Ovary (tissue), 10 donors: ENCODE measurements at places on chromosomes 7 and 10.

DNA sequence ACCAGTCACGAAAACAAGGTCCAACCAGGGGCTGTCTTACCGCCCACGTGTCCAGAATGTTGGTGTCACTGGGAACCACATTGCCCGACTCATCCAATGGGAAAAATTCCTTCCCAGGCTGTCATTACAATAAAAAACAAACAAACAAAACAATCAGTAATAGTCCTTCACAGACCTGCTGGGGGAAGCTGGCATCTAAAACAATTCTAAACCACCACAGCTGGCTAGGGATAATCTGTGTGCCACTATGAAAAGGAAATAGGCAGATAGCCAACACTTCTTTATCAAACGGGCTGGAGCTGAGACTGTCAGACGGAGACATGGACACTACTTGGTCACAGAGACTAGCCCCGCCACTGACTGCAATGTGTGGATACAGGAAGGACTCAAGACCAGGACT lies 9.2 kb downstream of the AKR1B1 start:
- DNase-seq: no peak
- H3K27me3 ChIP-seq: no peaks in the 10 kb centered on the region
- H3K4me3 ChIP-seq: no peak overlapping the region
- no peak overlapping the region for H3K27ac ChIP-seq
- H3K4me1 ChIP-seq: peaks cover 4% of the 10 kb centered on the region

GRCh38 chr7:2018569-2019460 lies 213.9 kb downstream of the MAD1L1 start:
- peak; percentile 44 for DNase-seq
- no peak overlapping the region for H3K4me3 ChIP-seq
- peaks cover 11% of the 10 kb centered on the region for H3K4me1 ChIP-seq

- no peaks in the 10 kb centered on the region for H3K27me3 ChIP-seq
- H3K36me3 ChIP-seq: no peaks in the 10 kb centered on the region
- H3K4me1 ChIP-seq: no peaks in the 10 kb centered on the region
- no peak overlapping the region for H3K27ac ChIP-seq
- DNase-seq: no peak
- H3K4me3 ChIP-seq: no peak overlapping the region
Measured at GRCh38 chr7:36472141-36472729, 82.6 kb downstream of the ANLN start.

GRCh38 chr10:132994185-132994796 lies 51.9 kb upstream of the CFAP46 start:
- no peak for DNase-seq
- H3K4me3 ChIP-seq: peak overlapping the region; percentile 18
- H3K27me3 ChIP-seq: no peaks in the 10 kb centered on the region
- H3K27ac ChIP-seq: no peak overlapping the region
- H3K4me1 ChIP-seq: peaks cover 4% of the 10 kb centered on the region

GRCh38 chr7:94580601-94581000 lies 71.0 kb downstream of the CASD1 start:
- H3K27me3 ChIP-seq: no peaks in the 10 kb centered on the region
- no peak overlapping the region for H3K4me3 ChIP-seq
- no peak overlapping the region for H3K27ac ChIP-seq
- no peaks in the 10 kb centered on the region for H3K36me3 ChIP-seq
- H3K4me1 ChIP-seq: no peaks in the 10 kb centered on the region
- DNase-seq: no peak
